Fibroblast of pulmonary artery (primary cell): ENCODE measurements at places on chromosomes 13 and 19.
A peak's percentile ranks its signal among the peaks of the same experiment; 100 is the strongest.

GRCh38 chr19:38721496-38721895 is 22.8 kb downstream of the CAPN12 start:
- DNase-seq = no peak

DNA sequence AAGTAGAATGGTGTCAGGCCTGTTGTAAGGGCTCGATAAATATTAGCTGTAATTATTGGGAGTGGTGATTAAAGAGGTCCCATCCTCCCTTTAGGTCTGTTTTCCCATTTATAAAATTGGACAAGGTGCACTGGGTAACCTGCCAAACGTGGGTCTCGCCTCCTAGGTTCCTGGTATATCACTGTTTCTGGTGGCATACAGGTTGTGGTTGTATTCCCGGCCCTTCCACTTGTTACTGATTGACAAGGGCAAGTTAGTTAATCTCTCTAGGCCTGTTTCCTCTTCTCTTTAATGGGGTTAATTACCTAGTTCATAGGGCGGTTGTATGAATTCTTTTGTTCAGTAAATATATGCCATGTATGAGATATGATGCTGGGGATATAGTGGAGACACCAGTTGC is 1.5 kb downstream of the PPP2R1A start:
- no peak for DNase-seq

DNA sequence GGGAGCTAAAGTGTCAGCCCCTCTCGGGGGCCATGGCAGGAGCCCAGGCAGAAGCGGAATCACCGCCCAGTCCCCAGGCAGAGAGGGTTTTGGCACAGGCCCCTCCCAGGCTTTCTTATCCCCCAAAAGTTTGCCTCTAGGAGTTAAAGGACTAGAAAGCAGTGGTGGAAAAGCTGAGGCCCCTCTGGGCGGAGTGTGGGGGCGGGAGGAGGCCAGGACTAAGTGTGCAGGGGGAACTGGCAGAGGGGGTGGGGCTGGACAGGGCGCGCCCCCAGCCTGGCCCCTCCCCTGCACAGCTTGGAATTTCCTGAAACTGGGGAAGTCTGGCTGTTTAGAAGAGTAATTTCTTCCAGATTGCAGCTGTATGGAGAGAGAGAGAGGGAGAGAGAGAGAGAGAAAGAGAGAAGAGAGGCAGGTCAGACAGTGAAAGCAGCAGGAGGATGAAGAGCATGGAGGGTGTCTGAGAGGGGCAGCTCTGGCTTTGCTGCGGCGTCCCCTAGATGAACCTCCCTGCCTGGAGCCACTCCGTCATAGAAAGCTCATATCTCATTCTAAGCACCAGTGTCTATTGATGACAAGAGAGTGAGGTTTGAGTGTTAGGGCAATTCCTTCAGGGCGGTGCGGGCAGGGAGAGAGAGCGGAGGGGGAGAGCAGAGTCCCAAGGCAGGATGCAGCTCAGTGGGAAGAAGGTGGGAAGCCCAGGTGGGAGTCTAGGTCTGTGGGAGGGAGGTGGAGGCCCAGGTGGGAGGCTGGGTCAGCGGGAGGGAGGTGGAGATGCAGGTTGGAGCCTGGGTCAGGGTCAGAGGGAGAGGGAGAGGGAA is at the start of gene CDC42EP5:
TSS of gene CDC42EP5 (minus strand) at position 226 of the 821 bp plus-strand sequence. CDS start 7,749 bp downstream, outside the sequence.
- peak; percentile 90 for DNase-seq

DNA sequence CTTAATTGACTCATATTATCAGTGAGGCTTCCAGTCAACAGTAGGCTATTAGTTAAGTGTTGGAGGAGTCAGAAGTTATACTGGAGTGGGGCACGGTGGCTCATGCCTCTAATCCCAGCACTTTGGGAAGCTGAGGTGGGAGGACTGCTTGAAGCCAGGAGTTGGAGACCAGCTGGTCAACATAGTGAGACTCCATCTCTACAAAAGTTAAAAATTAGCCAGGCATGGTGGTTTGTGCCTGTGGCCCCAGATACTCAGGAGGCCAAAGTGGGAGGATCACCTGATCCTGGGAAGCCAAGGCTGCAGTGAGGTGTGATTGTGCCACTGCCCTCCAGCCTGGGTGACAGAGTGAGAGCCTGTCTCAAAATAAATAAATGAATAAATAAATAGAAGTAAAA is 53.2 kb downstream of the COMP start:
- DNase-seq = no peak

GRCh38 chr19:3899531-3900294 is 19.2 kb downstream of the ATCAY start:
- no peak for DNase-seq

- no peak for DNase-seq
Measured at GRCh38 chr13:94318418-94318817, 161.1 kb downstream of the DCT start.

- DNase-seq = no peak
Measured at GRCh38 chr19:28453420-28453819, 759.5 kb downstream of the UQCRFS1 start.
